ENCODE measurements at places on chromosomes 3 and 15.

GRCh38 chr15:48914717-48915116 is 36.8 kb downstream of the EID1 start:
- no peak for DNase-seq

- DNase-seq, result no peak
Observed at GRCh38 chr15:81937189-81937588, 108.6 kb downstream of the MEX3B start.

- DNase-seq, result no peak
Observed at GRCh38 chr15:58966698-58967097, 20.8 kb upstream of the RNF111 start.

- no peak for DNase-seq
Observed at GRCh38 chr3:78260388-78260787, 1220.5 kb downstream of the ROBO2 start.

GRCh38 chr3:73569246-73569760 is 55.4 kb downstream of the PDZRN3 start:
- no peak for DNase-seq

Measured in stimulated activated CD4-positive, alpha-beta T cell treated with anti-CD3 and anti-CD28 coated beads, Interleukin-1b, Interleukin-23, amount 100 ng/mL, for 24 hours (primary cell).